ENCODE measurements at places on chromosomes 3 and 15.

GRCh38 chr3:52216585-52217408, 8.6 kb downstream of the TLR9 start:
- DNase-seq = peak; percentile 79

DNA sequence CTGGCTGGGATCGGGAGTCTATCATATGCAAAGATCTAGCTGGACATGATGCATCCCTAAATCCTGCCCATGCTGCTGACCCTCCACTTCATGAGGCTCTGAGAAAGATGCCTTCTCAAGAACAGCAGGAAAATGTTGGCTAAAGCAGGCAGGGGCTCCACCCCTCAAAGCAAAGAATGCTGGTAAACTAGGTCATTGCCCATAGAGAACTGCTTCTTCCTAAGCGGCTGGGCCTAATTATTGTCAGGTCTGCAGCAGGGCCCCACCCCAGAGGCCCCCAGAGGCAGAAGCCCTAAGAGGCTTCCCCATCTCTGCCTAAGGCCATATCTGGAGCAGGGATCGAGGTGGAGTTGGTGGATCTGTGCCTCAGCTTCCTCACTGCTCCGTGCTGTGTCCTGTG, 447.4 kb upstream of the PROK2 start:
- DNase-seq = no peak

DNA sequence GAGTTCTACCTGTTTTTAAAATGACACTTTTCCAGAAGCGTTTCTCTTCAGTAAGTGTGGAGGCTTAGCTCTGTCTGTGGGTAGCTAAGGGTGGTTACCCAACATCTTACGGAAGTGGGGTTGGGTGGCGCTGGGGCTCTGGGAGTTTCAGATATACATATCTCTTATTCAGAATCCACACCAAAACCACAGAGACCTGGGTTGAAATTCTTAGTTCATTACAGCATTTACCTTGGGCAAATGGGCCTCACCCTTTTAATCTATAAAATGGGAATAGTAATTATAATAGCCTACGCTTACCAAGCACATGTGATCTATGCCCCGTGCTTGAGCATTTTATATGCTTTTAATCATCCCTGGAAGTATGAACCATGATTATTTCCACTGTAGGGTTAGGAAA, 9.4 kb downstream of the PTPRG start:
- no peak for DNase-seq

GRCh38 chr3:63960048-63960711, 48.0 kb upstream of the SCAANT1 start:
- peak; percentile 73 for DNase-seq

GRCh38 chr3:185311991-185312390, 50.9 kb upstream of the MAP3K13 start:
- DNase-seq = no peak

- no peak for DNase-seq
These were observed 106.6 kb downstream of the TOP2B start for GRCh38 chr3:25558121-25558520.

GRCh38 chr3:100045696-100046095, 68.6 kb downstream of the FILIP1L start:
- DNase-seq = peak; percentile 27

GRCh38 chr3:38566215-38566528, 70.0 kb downstream of the EXOG start:
- DNase-seq = no peak

DNA sequence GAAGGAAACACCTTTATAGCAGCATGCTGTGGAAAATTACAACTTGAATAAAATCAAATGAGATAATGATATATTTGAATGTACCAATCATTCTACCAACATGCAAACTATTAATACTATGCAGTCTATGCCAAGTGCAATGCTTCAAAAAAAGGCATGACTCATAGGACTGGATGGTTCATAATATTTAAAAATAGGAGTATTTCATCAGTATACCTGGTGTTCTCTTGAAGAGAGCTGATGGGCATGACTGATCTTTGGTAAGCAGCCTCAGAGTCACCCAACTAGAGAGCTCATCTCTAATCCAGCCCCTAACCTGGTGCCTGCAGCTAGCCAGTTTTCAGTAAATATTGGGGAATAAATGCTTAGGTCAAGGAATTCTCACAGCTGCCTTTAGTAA, 434.7 kb upstream of the ARRDC4 start:
- DNase-seq = no peak

DNA sequence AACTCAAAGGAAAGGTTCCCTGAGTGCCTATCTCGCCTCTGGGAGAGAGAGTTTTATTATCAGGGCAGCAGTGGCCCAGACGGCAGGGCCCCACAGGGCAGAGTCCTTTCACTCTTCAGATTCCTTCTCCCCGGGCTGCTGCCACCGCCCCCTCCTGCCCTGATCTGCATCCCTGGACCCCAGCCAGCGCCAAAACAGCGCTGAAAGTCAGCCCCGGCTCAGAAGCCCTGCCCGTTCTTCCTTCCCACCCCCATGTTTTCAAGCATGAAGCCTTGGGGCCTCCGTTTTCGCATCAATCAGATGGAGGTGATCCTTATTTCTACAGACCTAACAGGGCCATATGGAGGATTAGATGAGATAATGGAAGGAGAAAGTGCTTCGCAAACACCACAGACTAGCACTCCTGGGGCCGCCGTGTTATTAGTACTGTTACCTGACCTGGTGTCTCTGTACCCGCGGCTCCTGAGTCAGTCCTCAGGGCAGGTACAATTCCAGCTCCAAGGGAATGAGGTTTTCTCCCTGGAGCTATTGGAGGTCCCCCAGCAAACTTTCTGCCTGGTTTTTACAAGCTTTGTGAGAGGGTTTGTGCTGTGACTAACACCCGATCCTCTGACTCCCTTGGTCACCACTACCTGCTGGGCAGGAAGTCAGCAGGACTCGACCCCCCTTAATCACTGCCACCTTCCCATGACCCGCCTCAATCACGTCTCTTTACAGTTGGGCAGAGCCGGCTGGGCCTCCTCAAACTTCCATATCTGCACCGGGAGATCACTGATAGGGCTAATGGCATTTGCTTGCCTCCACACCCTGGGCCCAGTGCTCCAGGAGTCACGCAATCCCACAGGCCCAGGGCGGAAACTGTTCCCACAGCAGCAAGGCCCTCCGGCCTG, 39.5 kb upstream of the TSEN2 start:
- no peak for DNase-seq

DNA sequence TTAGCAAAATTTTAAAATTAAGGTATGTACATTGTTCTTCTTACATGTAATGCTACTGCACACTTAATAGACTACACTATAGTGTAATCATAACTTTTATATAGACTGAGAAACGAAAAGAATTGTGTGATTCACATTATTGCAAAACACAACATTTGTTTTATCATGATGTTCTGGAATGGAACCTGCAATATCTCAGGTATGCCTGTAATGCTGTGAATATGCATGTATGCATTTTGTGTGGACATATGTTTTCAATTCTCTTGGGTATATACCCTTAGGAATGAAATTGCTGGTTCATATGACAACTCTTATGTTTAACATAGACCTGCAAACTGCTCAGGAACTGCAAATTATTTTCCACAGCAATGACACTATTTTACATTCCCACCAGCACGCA, 38.6 kb upstream of the TJP1 start:
- no peak for DNase-seq

GRCh38 chr3:85539232-85539631, 580.4 kb downstream of the CADM2 start:
- DNase-seq = no peak

- peak; percentile 45 for DNase-seq
These were observed 15.6 kb downstream of the CPA3 start for GRCh38 chr3:148880681-148881080.

- no peak for DNase-seq
These were observed 80.0 kb downstream of the COL6A5 start for GRCh38 chr3:130425484-130425883.

DNA sequence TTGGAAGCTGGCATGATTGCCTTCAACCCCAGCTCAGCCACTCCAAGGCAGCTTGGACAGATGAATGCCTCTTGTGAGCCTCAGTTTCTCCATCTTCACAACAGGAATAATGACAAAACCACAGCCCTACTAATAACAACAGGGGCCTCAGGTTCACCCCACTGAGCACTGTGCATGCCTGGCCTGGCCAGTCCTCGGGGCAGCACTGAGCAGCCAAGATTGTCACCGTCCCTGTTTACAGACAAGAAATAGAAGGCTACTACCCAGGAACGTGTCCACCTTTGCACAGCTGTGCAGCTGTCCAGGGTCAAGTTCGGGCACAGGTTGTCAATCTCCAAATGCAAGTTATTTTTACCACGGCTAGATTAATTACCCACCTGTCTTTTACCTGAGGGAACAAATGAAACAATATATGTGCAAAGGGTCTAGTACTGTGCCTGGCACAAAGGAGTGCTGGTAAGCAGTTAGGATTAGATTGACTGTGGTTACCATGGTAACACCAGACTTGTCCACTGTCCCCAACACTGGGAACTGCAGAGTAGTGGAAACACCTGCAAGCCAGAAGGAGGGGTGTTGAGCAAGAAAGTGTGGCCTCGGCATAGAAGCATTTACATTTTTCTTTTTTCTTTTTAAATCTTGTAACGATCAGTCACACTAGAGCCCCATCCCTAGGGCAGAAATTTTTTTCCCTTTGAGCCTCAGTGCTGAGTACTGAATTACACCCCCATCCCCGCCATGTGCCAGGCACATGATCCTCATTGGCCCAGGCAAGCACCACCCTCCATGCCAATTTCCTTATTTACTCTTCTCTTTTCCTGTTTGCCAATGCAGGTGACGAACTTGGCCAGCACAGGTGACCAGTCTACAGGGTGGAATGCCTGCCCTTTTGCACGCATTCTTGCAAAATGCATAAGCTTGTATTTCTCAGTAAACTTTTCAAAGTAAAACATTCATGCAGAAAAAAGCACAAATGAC, 66.3 kb upstream of the SLC6A6 start:
- peak; percentile 41 for DNase-seq

- DNase-seq = no peak
These were observed 853.8 kb downstream of the IGSF11 start for GRCh38 chr3:118180853-118181252.

DNA sequence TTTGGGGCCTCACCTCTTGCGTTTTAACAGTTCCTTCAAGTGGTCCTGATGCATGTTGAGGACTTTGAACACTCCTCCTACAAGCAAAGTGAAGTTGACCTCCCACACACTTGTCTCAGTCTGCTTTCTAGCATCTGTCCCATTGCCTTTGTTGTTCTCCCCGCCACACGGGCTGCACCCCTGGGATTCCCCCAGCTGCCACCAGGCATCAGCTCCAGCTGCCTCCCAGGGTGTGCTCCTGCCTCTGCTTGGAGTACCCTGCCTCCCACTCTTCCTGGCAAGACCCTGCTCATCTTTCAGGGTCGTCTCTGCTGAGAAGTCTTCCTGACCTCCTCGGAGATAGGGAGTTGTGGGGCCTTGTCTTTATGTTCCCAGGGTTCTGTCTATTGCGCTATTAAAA, 52.2 kb downstream of the IGF1R start:
- no peak for DNase-seq

DNA sequence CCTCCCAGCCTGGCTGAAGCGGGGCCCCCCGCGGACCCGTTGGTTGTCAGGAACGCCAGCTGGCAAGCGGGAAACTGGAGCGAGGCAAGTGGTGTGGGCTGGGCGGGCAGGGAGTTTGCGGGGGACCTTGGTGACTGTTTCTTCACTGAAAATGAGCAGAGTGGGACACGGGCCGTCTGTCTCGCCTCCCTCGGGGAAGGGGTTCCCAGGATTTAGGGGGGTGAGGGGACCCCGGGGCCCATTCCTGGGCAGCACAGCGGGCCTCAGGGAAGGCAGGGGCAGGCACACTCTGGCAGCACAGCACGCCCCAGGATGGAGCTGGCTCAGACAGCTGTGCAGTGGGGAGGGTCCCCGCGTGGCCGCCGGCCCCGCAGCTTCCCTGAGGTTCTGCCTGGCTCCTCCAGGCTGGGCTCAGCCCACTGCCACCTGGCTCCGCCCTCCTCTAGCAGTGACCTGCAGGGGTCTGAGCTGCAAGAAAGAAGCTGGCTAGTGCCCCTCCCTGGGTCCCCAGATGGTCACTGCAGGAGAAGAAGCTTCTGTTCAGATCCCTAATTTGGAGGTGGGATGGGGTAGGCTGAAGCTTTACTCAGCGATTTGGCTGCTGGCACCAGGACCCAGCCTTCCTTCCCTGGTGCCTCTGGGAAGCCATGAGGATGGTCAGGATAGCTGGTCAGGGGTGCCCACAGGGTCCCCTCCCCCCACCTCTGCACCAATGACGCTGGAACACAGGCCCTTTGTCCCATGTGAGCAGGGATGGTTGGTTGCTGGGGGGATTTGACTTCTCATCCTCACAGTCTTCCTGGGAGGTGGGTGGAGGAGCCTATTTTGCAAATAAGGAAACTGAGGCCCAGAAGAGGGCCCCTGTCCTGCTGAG, 90.4 kb downstream of the TBC1D2B start:
- DNase-seq = no peak

GRCh38 chr3:151789853-151790463, 24.0 kb upstream of the AADAC start:
- no peak for DNase-seq

- DNase-seq = no peak
These were observed 146.4 kb upstream of the LIPC start for GRCh38 chr15:58285212-58285920.

DNA sequence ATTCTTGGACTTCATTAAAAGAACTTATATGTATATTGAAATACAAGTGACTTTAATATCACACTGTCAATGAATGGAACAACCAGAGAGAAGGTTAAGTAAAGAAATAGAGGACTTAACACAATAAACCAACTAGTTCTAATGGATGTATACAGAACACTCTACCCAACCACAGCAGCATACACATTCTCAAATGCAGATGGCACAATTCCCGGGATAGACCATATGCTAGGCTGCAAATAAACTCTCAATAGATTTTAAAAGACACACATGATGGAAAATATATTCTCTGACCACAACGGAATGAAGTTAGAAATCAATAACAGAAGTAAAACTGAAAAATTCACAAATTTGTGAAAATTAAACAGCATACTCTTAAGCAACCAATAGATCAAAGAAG, 214.3 kb upstream of the LINGO1 start:
- DNase-seq = no peak

DNA sequence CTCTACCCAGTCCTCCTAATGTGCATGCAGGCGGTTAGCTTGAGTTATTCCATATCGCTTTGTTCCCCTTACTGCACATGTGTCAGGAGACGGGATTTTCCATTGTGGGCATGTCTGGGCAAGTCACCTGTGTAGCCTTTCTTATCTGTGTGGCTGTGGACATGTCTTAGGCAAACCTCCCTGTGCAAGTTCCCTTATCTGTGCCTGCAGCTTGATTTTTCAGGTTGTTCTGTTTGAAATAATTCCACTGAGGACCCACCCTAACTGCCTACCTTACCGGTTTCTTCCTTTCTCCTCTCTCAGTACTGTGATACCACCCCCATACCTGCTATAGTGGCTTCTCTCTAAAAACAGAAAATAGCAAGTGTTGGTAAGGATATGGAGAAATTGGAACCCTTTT, 113.6 kb downstream of the NEO1 start:
- DNase-seq = no peak

DNA sequence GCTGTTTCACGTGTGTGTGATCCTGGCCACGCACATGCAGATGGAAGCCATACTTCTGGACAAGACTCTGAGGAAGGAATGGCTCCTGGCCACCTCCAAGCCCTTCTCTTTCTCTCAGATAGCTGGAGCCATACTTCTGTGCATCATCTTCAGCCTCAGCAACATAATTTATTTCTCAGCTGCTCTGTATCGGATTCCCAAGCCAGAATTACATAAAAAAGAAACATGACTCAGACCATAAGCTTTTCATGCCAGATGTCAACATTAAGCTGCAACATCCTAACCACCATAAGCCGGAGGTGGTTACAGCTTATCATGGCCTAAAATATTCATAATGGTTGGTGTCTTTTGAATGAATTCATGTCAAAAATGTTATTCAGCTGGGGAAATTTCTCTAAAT, 10.6 kb upstream of the KIF23 start:
- DNase-seq = no peak

- no peak for DNase-seq
These were observed 168.7 kb upstream of the FRMD4B start for GRCh38 chr3:69554576-69554975.

Measured in SHP77 (cell line).